ENCODE measurements at places on chromosomes 4 and X.

DNA sequence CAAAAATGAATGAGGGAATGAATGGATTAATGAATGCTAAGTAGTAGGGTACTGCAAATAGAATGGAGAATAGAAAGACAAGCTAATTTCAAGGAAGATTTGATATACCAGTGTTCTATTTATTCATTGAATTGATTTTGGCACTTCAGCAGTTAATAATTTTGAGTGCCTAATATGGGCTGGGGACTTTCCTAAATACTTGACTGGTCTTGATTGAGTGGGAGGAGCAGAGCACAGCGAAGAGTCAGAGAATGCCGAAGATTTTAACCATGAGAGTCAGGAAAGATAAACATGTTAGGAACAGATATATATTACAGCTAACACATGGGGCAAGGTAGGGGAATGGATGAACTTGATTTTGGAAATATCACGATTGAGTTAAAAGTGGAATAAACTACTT is 10.6 kb downstream of the IL15 start:
- DNase-seq, result no peak

DNA sequence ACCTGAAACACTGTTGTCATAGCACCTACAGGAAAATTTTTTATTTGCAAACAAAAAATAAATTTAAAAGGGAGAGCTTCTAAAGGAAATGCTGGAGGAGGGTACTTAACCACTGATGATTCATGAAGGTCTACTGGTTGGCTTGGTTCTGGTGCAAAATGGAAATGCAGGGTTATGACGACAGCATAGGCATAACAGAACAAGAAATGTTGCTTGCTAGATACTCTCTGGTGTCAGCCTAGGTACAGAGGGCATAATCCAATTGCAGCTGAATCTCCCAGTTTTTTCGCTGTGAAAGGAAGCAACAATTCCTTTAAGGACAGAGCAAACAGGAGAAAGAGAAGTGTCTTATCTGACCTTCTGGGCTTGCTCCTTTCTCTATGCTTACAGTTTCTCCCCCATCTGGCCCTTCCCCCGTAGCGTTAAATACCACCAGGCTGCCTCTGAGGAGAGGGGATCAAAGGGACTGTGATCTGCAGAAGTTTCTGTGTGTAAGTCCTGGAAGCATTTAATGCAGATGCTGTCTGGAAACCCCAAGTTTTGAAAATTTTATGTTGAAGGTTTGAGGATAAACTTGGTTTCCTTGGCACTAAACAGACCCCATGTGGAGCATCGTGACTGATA is 23.7 kb upstream of the CASK start:
- no peak for DNase-seq

- no peak for DNase-seq
These were observed 30.0 kb downstream of the SHROOM2 start for GRCh38 chrX:9816084-9816700.

DNA sequence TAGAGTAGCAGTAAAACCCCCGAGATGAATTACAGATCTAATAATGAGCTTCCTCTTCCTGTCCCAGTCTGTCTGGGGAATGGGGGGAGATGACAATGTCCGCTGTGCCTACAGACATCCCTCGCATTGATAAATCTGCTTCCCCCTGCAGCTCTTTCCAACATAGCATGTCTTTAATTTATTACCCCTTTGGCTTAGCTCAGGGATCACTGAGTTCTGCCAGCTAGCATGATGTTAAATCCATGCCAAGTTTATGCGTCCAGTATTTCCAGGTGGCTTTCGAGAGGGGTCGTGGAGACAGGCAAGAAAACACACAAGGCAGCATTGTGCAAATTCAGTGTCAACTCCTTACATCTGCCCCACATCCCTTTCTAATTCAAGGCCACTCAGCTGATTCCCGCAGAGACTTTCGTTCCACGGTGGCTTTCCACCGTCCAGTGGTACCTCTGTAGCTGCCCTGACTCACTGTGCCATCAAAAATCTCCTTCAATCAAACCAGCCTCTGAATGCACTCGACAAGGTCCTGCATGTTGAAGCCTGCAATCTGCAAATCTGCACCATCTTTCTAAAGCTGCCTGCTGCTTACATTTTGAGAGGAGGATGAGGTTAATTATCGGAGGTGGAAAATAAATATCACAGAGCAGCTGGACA is 75.1 kb downstream of the MXRA5 start:
- DNase-seq, result no peak

GRCh38 chr4:5137927-5138326 is 86.6 kb downstream of the STK32B start:
- no peak for DNase-seq

GRCh38 chr4:167826281-167826680 is 266.1 kb upstream of the ANXA10 start:
- no peak for DNase-seq

GRCh38 chrX:3271834-3272186 is 74.6 kb downstream of the MXRA5 start:
- no peak for DNase-seq

- no peak for DNase-seq
These were observed 1027.6 kb upstream of the PRKX start for GRCh38 chrX:4741024-4741423.

All from brain pericyte (primary cell).